Gastrocnemius medialis (tissue), 4 donors: ENCODE measurements at places on chromosomes 6 and 20.

DNA sequence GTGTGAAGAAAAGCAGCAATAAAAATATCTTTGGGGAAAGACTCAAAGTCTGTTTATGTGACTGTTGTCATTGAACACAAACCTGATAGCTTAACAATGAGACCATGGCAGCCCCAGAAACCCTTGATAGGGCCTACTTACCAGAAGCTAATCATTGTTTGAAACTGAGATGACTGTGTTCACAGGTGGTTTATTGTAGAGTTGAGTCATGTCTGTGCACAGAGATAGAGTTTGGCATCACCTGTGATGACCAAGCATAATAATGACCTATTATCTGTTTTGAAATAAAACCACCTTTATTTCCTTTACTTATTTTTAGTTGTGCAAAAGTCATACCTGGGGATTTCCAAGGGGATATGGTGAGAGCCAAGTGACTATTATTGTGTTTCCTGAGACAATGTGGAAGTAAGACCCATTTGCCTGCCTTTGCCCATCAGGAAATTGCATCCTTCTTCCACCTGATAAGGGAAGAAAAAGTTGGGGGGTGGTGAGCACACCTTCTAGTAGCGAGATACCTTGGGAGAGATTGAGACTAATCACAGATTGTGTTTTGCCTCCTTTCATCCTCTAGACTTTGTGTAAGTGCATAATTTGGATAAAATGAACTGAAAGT, 456.9 kb upstream of the JAG1 start:
- H3K4me1 ChIP-seq, result no peaks in the 10 kb centered on the region
- no peaks in the 10 kb centered on the region for H3K27me3 ChIP-seq
- DNase-seq, result no peak
- H3K36me3 ChIP-seq, result no peaks in the 10 kb centered on the region
- H3K27ac ChIP-seq, result no peak overlapping the region

- no peaks in the 10 kb centered on the region for H3K27me3 ChIP-seq
- H3K4me1 ChIP-seq, result no peaks in the 10 kb centered on the region
- no peaks in the 10 kb centered on the region for H3K36me3 ChIP-seq
- H3K27ac ChIP-seq, result no peak overlapping the region
These were observed 2177.4 kb upstream of the DEFB115 start for GRCh38 chr20:29079769-29080690.

GRCh38 chr6:119541132-119541905, 191.8 kb upstream of the MAN1A1 start:
- no peak overlapping the region for H3K4me3 ChIP-seq
- H3K27ac ChIP-seq, result no peak overlapping the region
- H3K27me3 ChIP-seq, result no peaks in the 10 kb centered on the region
- no peaks in the 10 kb centered on the region for H3K36me3 ChIP-seq
- no peak for DNase-seq

GRCh38 chr6:11428371-11428770, 109.2 kb upstream of the TMEM170B start:
- no peak for DNase-seq
- H3K27me3 ChIP-seq, result no peaks in the 10 kb centered on the region
- H3K4me1 ChIP-seq, result peaks cover 39% of the 10 kb centered on the region
- H3K27ac ChIP-seq, result peak overlapping the region; percentile 81
- H3K4me3 ChIP-seq, result no peak overlapping the region

GRCh38 chr20:57443349-57444265, 52.4 kb downstream of the RBM38 start:
- H3K27ac ChIP-seq, result peak overlapping the region; percentile 85
- no peak for DNase-seq
- no peaks in the 10 kb centered on the region for H3K36me3 ChIP-seq
- H3K4me1 ChIP-seq, result peaks cover 69% of the 10 kb centered on the region

DNA sequence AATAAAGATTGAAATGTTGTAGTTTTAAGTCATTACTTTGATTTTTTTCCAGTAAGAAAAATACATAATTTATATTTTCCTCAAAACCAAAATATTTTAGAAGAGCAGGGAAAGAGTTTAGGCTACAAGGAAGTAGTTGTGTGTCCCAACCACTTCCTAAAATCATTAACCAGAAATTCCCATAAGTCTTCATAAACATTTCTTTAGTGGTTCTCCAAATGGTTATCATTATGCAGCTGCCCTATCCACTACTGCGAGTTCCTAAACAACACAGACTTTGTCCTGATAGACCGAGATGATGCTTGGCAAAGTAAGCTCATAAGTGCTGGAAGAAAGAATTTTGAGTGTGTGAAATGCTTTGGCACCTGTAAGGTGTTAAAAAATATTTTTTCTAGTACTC, 93.6 kb downstream of the ARMC2 start:
- peaks cover 62% of the 10 kb centered on the region for H3K4me1 ChIP-seq
- H3K36me3 ChIP-seq, result no peaks in the 10 kb centered on the region
- no peaks in the 10 kb centered on the region for H3K27me3 ChIP-seq
- H3K27ac ChIP-seq, result peak overlapping the region; percentile 2
- no peak for DNase-seq

DNA sequence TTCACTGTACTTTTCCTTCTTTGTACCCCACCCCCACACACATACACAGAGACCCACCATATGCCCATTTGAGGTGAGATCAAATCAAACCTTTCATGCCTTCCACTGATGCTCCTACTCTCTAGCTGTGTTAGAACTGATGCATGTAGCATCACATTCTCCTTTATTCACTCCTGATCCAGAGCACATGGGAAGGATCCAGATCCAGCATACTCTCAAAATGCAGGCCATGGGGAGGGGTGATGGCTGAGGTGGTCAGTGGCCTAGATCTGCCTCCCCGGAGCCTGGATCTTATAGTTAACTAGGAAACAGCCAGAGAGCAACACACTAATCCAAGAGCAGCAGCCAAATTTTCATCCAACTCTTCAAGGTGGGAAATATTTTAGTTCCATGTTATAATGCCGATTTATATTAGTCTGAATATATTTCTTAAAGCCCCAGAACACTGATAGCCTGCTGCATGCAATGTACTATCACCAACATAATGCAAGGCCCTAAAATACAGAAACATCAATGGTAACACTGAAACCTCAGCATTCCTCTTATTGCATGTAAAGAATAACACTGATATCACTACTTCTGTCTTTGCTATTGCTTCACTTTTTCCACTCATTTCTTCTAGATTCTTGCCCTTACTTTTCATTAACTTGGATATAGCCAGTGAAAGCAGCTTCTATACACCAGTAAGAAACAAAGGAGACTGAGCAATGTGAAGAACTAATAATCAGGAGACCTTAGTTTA, 126.8 kb upstream of the BEND6 start:
- no peak for DNase-seq
- H3K4me3 ChIP-seq, result no peak overlapping the region
- no peaks in the 10 kb centered on the region for H3K27me3 ChIP-seq

DNA sequence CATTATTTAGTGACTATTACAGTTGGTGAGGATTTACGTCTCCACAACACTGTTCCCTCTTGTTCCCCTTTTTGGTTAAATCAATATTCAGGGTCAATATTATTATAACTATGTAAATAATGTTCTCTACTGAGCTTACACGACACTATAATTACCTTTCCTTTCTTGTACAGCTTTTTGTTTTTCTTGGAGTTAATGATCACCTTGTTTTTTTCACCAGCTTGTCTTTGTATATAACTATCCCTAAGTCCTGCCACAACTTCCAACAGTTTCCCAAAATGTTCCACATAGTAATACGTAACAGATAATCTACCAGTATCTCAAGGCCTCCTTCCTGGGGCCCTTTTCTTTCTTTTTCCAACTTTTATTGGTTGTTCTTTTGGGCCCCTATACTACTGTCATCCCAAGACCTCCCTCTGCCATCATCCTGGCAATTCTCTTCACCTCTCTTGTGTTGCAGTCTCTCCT, 142.0 kb upstream of the SOX4 start:
- H3K27me3 ChIP-seq, result no peaks in the 10 kb centered on the region
- no peak for DNase-seq
- H3K4me1 ChIP-seq, result no peaks in the 10 kb centered on the region
- no peaks in the 10 kb centered on the region for H3K36me3 ChIP-seq
- no peak overlapping the region for H3K27ac ChIP-seq

GRCh38 chr6:127845242-127845641, 55.6 kb downstream of the THEMIS start:
- no peak overlapping the region for H3K4me3 ChIP-seq
- H3K27ac ChIP-seq, result no peak overlapping the region
- H3K27me3 ChIP-seq, result no peaks in the 10 kb centered on the region
- no peaks in the 10 kb centered on the region for H3K4me1 ChIP-seq
- DNase-seq, result no peak

- no peaks in the 10 kb centered on the region for H3K36me3 ChIP-seq
- peak overlapping the region; percentile 60 for H3K27ac ChIP-seq
- no peak overlapping the region for H3K4me3 ChIP-seq
- peaks cover 27% of the 10 kb centered on the region for H3K4me1 ChIP-seq
- H3K27me3 ChIP-seq, result no peaks in the 10 kb centered on the region
These were observed 123.7 kb upstream of the MLIP start for GRCh38 chr6:53987522-53987888.

GRCh38 chr6:20169119-20169557, 43.1 kb downstream of the MBOAT1 start:
- H3K4me3 ChIP-seq, result no peak overlapping the region
- H3K36me3 ChIP-seq, result no peaks in the 10 kb centered on the region
- peak; percentile 21 for DNase-seq

- H3K4me3 ChIP-seq, result no peak overlapping the region
- H3K4me1 ChIP-seq, result peaks cover 5% of the 10 kb centered on the region
- H3K36me3 ChIP-seq, result no peaks in the 10 kb centered on the region
- no peak overlapping the region for H3K27ac ChIP-seq
- no peaks in the 10 kb centered on the region for H3K27me3 ChIP-seq
These were observed 33.8 kb downstream of the STX7 start for GRCh38 chr6:132479131-132479530.

DNA sequence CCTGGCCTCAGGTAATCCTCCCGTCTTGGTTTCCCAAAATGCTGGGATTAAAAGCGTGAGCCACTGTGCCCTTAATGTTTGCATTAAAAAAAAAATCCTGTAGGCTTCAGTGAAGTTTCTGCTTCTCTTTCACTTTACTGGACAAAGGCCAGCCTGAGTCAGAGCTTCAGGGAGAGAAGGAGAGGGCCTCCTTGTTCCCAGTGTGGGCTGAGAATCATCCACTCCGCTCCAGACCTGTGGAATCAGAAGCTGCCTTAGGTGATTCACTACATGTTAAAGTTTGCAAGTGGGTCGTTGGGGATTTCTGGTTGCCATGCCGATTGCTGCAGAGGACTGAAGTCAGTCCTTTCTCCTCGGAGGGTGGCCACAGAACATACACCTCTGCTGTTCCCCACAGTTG, 113.3 kb upstream of the EEF1E1 start:
- no peak for DNase-seq
- H3K36me3 ChIP-seq, result no peaks in the 10 kb centered on the region
- no peak overlapping the region for H3K4me3 ChIP-seq
- no peaks in the 10 kb centered on the region for H3K4me1 ChIP-seq
- H3K27ac ChIP-seq, result no peak overlapping the region

GRCh38 chr20:10324198-10324847, 105.7 kb downstream of the SNAP25 start:
- H3K4me1 ChIP-seq, result no peaks in the 10 kb centered on the region
- no peak overlapping the region for H3K27ac ChIP-seq

- no peaks in the 10 kb centered on the region for H3K36me3 ChIP-seq
- peak overlapping the region; percentile 95 for H3K27ac ChIP-seq
- peaks cover 38% of the 10 kb centered on the region for H3K4me1 ChIP-seq
These were observed 9.2 kb downstream of the SLCO4A1 start for GRCh38 chr20:62651285-62652021.

DNA sequence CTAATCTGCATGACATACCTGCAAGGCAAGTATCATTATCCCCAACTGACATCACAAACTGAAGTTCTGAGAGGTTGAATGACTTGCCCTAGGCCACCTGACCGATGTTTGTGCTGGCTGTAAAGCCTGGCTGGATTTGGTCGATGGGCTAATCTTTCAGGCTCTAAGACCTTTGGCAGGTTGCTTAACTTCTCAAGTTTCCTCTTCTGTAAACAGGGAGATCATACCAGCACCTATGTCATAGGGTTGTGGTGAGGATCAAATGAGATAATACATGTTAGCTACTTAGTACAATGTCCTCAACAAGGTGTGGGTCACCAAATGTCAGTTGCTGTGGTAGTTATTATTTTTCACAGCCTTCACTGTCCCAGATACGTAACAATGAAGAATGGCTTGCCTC, 14.2 kb downstream of the ANKRD66 start:
- H3K27ac ChIP-seq, result no peak overlapping the region
- H3K27me3 ChIP-seq, result no peaks in the 10 kb centered on the region
- no peaks in the 10 kb centered on the region for H3K36me3 ChIP-seq

DNA sequence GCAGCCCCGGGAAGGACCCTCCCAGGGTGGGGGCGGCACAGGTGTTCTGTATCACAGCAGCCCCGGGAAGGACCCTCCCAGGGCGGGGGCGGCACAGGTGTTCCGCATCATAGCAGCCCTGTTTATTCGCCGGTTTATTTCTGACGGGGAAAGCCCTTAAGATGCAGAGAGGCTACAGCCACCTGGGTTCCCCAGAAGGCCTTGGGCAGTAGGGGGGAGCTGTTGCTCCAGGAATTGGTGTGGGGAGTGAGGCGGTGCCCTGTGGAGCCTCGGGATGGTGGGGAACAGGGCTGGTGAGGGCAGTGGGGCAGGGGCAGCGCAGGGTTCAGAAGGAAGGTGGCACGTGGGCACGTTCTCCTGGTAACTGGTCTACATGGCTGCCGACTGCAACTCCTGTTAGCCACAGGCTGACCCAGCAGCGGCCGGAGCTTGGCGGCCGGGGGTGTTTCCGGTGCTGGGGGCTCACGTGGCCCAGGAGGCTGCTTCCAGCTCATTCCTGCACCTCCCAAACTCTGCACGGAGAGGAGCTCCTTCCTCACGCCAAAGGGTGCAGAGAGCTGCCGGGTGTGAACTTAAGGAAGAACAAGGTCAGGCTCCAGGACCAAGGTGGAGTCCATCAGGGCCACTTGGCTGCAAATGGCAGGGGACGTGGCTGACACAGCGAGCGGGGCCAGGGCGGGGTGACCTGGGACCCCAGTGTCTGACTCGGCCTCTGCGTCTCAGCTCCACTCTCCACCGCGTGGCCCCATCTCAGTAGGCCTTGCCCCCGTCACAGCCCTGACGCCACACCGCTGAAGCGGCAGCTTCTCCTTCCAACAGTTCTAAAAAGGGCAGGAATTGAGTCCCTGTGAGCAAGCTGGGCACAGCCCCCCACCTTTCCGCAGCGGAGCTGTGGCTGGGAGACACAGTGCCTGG, 13.2 kb downstream of the SLCO4A1 start:
- H3K4me1 ChIP-seq, result peaks cover 14% of the 10 kb centered on the region
- H3K4me3 ChIP-seq, result no peak overlapping the region
- no peaks in the 10 kb centered on the region for H3K27me3 ChIP-seq
- peak overlapping the region; percentile 95 for H3K27ac ChIP-seq
- no peaks in the 10 kb centered on the region for H3K36me3 ChIP-seq

GRCh38 chr6:143556529-143556928, 45.0 kb upstream of the FUCA2 start:
- H3K36me3 ChIP-seq, result no peaks in the 10 kb centered on the region
- no peak for DNase-seq
- H3K4me3 ChIP-seq, result no peak overlapping the region
- H3K27me3 ChIP-seq, result no peaks in the 10 kb centered on the region
- no peaks in the 10 kb centered on the region for H3K4me1 ChIP-seq
